NCI-H2029 treated with DMSO at 0.1 percent for 48 hours (cell line): ENCODE measurements at places on chromosomes 11 and 22.

- DNase-seq = no peak
These were observed 48.8 kb upstream of the PHF21B start for GRCh38 chr22:45058622-45058912.

- no peak for DNase-seq
These were observed 3.6 kb downstream of the GAL start for GRCh38 chr11:68687986-68688385.

- peak; percentile 45 for DNase-seq
These were observed 551 bp upstream of the DEUP1 start for GRCh38 chr11:93329936-93330445.

GRCh38 chr22:45007391-45008185 lies 2.2 kb downstream of the PHF21B start:
- no peak for DNase-seq
